ENCODE measurements at places on chromosomes 1 and 21.
A peak's percentile ranks its signal among the peaks of the same experiment; 100 is the strongest.

- no peak for DNase-seq
These were observed 78.9 kb downstream of the KAZN start for GRCh38 chr1:14677292-14677971.

GRCh38 chr1:24126018-24126671 lies 14.2 kb upstream of the MYOM3 start:
- no peak for DNase-seq

DNA sequence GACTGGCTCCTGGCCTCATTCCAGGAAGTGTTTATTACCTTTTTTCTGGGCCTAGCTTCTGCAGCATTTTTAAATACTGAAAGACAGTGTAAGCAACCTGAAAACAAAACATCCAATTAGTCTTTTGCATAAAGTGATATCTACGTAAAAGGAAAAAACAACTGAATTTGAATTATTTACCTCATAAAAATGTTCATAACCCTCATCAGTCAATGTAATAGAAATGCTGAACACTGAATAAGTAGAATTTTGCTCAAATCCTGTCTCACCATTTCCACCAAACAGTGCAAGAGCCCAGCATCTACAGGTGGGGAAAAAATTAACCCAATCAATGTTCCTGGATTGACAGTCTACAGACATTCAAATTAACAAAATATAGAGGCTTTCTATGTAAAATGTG lies 64.0 kb downstream of the NRDC start:
- no peak for DNase-seq

DNA sequence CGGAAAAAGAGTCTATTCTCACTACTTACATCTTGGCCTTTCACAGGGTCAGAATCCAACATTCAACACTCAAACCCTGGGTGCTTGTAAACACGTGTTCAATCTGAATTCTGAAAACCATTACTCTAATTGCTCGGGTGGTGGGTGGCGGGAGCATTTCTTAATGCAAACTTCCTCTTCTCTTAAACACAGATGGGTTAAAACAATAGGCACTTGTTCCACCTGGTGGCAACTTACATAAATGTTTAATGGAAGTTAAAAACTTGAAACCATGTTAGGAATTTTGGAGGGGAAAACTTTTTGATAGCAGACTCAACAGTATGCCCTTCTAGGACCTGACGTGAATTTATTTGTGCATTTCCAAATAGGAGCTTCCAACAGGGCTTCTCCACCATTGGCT lies 23.4 kb upstream of the TDRD10 start:
- no peak for DNase-seq

DNA sequence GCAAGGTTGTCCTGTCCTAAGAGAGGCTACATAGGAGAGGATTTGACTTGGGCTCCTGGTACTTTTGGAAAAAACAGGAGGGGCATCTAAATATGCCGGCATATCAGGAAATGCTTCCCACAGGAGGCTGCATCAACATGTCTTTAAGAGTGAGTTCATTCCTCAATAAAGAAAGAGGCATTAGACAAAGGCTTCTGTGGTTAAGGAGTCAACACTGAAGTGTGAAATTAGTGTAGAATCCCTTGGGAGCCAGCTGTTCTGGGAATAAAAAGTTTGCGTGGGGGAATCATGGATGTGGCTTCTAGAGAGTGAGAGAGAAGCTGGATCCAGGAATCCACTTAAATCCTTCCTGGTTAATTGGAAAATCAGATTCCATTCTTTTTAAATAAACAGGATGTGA lies 69.5 kb downstream of the DNM3 start:
- DNase-seq, result no peak

DNA sequence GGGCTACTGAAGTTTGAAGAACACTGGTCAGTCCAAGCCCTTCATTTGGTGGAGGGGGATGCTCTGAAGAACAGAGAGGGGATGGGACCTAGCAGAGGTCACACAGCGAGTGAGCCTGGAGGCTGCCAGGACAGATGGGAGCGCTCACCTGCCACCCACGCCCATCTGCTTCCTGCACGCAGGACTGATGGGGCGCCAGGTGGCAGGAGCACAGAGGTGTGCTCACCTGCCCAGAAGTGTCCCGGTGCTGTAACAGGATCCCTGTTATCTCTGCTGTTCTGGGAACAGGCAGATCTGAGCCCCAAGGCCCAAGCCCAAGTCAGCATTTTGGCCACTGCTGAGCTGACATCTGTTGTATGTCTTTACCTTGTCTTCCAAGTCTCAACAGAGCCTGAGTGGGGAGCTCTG lies 40.5 kb downstream of the EPHB2 start:
- no peak for DNase-seq

DNA sequence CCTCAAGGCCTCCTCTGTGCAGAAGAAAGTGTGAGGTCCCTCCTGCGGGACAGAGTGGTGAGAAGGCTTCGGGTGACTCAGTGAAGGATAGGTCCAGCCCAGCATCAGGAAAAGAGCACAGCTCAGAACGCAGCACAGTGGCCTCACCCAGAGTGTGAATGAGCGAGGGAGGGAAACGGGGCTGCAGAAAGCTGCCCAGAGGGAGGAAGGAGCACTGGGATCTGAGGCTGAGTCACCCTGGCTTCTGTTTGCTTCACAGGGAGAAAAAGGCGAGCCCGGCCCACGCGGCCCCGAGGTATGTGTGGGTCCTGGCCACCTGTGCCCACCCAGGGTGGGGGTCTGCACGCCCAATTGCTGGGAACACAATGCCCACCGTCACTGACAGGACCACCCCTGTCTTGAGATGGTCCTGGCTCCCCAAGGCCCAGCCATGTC lies 24.3 kb downstream of the COL6A2 start:
- peak; percentile 5 for DNase-seq

DNA sequence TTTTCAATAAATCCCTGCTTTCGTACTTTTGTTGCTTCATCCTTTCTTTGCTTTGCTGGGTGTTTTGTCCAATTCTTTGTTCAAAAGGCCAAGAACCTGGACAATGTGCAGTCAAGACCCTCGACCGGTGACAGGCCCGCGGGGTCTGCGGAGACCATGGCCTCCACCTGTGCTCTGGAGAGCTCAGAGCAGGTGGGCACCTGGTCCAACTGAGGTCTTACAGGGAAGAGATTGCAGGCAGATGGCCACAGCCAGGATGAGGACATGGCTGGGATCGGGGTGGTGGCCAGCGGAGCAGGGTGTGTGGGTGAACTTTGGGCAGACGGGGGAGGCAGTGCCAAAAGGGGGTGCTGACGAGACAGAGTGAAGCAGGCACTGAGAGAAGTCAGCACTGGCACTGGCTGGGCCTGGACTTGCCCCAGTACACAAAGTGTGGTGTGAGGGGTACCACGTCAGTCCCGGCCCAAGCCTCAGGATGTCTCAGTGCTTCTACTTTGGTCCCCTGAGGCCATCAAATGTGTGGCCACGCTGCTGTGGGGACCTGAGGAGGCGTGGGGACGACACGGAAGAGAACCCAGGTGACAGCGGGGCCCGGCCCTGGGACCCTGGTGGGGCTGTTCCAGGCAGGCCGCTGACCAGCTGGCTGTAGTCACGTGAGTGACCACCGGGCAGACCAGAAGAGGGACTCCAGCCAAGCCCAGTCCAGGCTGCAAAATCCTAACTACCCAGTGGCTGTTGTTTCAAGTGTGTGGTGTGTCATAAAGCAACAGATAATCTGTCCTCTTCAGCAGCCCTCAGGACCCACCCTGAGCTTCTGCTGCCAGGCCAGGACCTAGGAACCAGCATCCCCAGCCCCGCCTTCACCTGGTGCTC lies 10.4 kb upstream of the CCDC27 start:
- no peak for DNase-seq

GRCh38 chr1:56326056-56326455 lies 253.3 kb downstream of the PLPP3 start:
- no peak for DNase-seq

GRCh38 chr1:52366517-52366827 lies 467 bp upstream of the CC2D1B start:
- no peak for DNase-seq

GRCh38 chr1:163176797-163177196 lies 25.9 kb downstream of the RGS5 start:
- no peak for DNase-seq

- peak; percentile 41 for DNase-seq
These were observed 188.9 kb upstream of the EDN2 start for GRCh38 chr1:41673378-41673777.

DNA sequence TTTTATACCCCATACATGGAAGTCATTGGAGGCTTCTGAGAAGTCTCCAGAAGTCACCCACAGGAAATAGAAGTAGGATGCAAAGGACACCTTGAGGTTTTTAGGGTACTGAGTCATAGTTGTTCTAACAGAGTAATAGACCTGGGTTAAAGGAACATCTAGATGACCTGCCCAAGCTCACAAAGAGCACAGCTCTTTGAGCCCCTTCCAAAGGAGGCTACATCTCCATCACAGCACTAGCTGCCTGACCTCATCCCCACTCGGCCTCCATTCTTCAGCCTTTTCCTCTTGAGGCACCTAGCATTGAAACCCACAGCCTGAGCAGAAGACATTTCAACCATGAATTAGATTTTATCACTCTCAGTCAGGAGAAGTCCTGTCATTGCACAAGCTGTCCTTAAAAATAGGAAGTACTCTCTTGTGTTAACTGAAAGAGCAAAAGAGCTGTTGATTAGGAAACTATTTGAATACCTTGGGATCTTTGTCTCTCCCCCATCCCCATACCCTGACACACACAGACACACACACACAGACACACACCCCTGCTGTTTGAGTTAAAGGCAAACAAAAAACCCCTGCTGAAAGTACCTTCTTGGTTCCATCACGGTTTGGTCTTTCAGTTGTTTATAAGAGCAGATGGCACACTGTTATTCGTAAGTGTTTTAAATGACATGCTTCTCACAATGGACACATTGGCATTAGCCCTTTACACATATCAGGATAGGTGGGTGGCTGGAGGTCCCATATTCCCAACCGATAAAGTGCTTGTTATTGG lies 22.2 kb downstream of the MKNK1 start:
- DNase-seq, result no peak

DNA sequence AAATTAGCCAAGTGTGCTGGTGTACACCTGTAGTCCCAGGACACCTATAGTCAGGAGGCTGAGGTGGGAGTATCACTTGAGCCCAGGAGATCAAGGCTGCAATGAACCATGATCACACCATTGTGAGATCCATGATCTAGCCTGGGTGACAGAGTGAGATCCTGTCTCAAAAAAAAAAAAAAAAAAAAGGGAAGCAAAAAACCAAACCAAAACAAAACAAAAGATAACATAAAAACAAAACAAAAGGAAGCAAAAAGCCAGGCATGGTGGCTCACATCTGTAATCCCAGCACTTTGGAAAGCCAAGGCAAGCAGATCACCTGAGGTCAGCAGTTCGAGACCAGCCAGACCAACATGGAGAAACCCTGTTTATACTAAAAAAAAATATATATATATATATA lies 9.4 kb upstream of the AKR1A1 start:
- no peak for DNase-seq

DNA sequence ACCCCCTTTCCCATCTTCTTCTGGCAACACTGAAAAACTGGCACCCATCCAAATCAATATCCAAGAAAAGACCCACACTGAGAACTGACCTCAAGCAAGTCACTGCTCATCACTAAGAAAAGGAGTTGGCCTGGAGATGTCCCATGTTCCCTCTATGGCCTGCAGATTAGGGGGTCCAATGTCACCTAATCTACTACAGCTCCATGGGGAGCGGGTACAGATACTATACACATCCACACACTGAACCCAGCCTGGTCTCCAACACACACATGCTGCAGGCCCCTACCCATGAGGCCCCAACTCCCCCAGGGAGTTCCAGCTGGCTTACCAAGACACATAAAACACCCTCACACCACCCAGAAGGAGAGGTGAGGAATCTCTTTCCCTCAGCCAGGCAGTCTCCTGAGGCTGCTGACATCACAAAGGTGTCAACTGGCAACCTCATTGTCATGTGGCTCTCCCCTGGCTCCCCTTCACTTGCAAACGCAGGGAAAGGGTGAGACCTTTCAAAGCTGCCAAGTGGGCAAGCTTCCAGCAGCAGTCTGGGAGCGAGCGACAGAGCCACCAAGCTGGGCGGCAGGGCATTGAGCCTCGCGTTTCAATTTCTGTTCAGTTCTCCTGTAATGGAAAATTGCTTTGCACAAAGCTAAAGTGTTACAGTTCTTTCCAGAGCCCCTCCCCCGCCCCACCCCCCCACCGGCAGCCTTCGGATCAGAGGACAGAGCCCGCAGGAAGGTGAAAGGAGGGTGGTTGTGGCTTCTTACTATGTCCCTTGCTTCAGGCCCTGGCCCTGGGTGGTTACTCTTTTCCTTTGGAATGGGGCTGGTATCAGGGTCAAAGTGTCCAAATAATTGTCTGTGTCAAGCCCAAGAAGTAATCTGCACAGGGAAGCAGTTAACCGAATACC lies at the start of gene LRRC52:
TSS of gene LRRC52 (plus strand) at position 469 of the 907 bp plus-strand sequence. CDS start at position 766, 297 bp downstream.
- DNase-seq, result no peak

DNA sequence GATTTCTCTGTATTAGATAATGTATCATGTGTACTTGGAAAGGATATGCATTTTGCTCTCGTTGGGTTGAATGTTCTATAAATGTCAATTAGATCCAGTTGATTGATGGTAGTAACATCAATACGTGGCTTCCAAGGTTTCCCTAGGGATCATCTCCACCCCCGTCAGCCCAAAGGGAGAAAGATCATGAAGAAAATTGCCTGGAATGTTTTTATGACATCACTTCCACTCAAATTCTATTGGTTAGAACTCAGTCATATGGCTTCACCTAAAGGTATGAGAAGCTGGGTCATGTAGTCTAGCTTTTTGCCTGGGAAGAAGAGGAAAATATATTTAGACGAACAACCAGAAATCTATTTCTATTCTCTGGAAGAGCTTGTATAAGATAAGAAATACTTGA lies at the start of gene C1orf185:
TSS of gene C1orf185 (plus strand) at position 253 of the 400 bp plus-strand sequence. CDS start at position 259, 6 bp downstream.
- no peak for DNase-seq

- DNase-seq, result no peak
These were observed 31.9 kb downstream of the RUSC1 start for GRCh38 chr1:155352631-155353030.

- DNase-seq, result no peak
These were observed 31.7 kb downstream of the DSTYK start for GRCh38 chr1:205179842-205180241.

DNA sequence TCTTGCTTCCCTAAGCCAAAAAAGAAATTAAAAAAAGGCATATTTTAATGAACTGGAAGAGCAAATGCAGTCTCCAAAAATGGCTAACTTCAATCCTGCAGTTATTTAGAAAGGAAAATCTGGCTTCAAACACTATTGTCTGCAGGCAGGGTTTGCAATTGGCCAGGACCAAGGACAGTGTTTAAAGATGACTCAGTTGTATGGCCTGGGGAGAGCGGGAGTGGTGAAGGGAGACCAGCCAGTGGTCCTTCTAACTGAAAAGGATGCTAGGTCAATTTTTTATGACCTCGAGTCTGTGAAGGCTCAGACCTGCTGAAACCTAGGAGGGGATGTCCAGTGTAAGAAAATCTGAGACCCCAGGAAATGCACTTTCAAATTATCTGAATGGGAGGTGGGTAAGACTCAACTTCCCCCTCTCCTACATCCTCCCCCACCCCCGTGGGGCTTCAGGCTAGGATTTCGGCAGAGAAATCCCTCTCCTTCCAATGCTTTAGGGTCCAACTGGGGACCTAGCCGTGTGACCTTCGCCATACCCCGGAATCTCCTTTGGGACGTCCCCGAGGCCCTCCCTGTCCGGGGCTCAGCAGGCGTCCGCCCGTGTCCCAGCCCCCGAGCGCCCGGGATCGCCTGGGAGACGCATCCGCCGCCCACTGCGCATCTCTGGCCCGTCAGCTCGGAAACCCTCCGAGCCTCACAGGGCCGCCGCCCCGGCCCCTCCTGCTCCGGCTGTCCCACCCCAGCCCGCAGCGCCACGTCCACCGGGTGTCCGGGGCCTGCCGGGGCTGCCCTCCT lies 602 bp upstream of the RIMKLA start:
- no peak for DNase-seq

Data from activated CD8-positive, alpha-beta memory T cell treated with anti-CD3 and anti-CD28 coated beads, Interleukin-2, amount 50 U/mL, for 4 hours (primary cell).